ENCODE measurements at places on chromosomes 6 and 20. TPM values are rescaled to one million over a fixed set of nuclear protein-coding genes. Genes with fewer than 3 reads are reported as not detected.

Gene JPH2
- 3.4 TPM for polyA plus RNA-seq

Gene TCP11
- polyA plus RNA-seq, result not detected

Gene SLC22A2
- polyA plus RNA-seq, result not detected

Gene USP49
- polyA plus RNA-seq, result 4.1 TPM

Gene PXMP4
- polyA plus RNA-seq, result 5.4 TPM

Gene SLC35F1
- polyA plus RNA-seq, result 0.03 TPM

Gene RRAGD
- 0.58 TPM for polyA plus RNA-seq

Gene PACSIN1
- 0.14 TPM for polyA plus RNA-seq

Gene ENPP1
- polyA plus RNA-seq, result 0.97 TPM

Gene ABHD16A
- 16.2 TPM for polyA plus RNA-seq

Gene EMILIN3
- 0.66 TPM for polyA plus RNA-seq

Gene APOBEC2
- polyA plus RNA-seq, result not detected

Gene RIPOR3
- polyA plus RNA-seq, result 0.06 TPM

Gene HCK
- polyA plus RNA-seq, result not detected

Gene TREM1
- polyA plus RNA-seq, result not detected

Gene ADGRB3
- polyA plus RNA-seq, result not detected

Gene NMBR
- not detected for polyA plus RNA-seq

Data from A549 (cell line).